ENCODE measurements at places on chromosomes 2 and 18.

- no peak for DNase-seq
These were observed 1223.1 kb upstream of the ZEB2 start for GRCh38 chr2:145743011-145743410.

DNA sequence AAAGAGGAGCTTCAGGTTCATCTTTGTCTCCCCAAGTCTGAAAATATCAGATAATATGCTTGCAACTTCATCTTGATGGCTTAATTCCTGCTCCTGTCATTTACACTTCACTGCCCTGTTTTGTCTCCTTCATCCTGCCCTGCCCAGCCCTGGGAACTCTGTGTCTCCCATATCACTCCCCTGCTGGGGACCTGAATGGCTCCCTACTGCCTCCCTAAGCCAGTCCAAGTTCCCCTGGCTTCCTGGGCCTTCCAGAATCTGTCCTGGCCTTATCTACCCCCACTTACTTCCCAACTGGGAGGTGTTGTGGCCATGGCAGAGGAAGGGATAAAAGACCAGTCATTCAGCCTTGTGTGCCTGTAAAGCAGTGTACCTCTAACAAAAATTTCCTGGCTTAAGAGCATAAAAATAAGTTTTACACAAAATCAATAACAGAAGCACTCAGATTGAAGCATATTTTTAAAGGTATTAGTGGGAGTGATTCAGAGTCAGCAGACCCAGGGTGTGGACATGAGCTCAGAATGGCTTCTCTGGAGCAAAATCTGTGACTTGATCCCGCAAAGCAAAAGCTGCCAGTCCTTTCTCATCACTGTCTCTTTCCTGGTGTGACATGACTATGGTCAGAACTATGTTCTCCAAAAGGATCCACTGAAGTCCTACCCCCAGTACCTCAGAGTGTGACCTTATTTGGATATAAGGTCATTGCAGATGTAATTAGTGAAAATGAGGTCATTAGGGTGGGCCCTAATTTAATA is 59.1 kb downstream of the INO80C start:
- no peak for DNase-seq

DNA sequence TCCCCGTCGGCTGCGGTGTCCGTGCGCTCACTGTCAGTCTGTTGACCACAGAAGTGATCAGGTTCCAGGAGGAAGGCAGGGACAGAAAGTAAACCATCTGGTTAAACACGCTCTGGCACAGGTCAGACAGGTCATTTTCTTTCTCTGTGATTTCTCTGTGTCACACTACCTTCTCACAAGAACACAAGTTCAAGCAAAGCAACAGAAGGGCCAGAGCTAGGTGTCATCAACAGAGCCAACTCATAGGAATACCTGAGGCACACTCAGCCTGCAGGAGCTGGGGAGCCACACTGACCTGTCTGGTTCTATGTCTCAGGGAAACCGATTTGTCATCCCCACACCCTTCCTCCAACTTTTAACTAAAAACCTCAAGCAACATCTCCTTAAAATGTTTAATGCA is 115.1 kb upstream of the ZBTB14 start:
- no peak for DNase-seq

GRCh38 chr2:20481798-20482405 is 35.0 kb downstream of the RHOB start:
- no peak for DNase-seq

- peak; percentile 53 for DNase-seq
These were observed 18.8 kb downstream of the KLHL41 start for GRCh38 chr2:169528271-169528701.

DNA sequence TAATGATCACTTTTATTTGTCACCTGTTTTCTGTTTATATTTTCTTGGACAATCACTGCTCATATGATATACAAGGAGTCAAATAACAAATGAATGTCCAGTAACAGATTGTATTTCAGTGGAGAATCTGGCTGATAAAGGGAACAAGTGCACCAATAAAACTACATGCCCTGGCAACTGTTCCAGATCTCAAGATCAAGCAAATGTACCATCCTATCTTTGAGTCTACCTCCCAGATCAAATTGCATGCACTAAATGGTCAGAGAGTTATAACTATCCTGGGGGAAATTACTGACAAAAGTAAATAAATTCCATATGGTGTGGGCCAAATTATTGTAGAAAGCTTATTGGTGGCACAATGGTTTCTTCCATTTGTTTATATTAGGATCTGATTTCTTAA is 452.8 kb downstream of the MBD2 start:
- DNase-seq = no peak

- DNase-seq = peak; percentile 71
These were observed 2.3 kb upstream of the MAL start for GRCh38 chr2:95023222-95023597.

DNA sequence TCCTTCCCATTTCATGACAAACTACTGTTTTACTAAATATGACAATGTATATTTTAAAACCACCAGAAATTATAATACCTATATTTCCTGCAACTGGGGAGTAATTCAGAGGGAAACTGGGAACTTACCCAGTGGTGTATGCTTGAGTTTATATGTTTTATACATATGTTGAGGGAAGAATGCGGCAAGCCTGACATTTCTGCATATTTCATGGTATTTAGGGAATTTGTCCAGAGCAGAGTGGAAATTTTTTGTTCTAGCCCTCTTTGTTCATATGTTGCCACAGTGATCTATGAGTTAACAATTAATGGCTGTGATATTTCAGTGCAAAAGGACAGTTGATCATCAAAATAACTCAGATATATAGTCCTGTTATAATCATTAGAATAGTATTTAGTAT is 230.8 kb upstream of the VWC2L start:
- DNase-seq = no peak

DNA sequence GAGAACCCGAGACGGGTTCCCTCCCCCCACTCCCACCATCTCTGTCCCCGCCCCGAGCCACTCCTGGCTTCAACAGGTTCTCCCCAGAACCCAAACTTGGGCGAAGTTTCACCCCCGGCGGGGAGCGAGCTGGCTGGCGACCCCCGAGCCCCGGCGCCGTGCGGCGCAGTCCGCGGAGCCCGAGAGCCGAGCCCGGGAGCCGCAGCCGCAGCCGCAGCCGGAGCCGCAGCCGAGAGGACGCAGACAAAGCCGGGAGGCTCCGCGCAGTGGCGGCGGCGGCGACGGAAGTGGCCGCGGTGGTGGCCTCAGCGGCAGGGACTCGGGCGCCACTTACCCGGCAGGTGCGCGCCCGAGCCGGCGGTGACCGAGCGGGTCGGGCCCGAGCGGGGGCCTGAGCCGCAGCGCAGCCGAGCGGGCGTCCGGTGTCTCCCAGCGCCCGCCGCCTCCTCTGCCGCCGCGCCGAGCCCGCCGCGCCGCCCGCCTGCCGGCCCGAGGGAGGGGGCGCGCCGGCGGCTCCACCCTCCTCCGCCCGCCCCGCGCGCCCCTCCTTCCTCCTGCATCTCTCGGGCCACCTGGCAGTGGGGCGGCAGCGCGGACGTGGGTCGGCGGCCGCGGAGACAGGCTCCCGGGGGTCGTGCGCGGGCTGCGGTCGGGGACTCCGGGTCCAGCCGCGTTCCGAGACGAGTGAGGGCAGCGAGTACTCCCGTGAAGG is at the start of gene ECEL1:
TSS of gene ECEL1 (minus strand) at position 450 of the 712 bp plus-strand sequence. CDS start 1,181 bp downstream, outside the sequence.
- DNase-seq = no peak

DNA sequence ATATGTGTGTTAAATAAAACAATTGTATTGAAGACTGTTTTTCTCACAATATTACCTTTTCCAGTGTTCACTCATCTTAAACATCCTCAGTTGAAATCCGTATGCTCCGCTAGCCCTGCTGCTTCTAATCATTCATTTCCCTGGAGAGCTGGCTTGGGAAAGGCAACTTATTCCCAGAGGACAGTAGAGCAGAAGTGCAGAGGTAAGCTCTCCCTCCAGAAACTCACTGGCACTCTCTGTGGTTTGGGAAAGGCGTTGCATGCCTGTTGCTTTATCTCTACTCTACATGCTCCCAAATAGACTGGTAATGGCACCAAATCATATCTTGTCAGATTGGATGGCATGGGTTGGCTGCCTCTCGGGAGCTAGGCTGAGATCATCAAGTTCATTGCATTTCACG is 117.1 kb upstream of the BOD1L2 start:
- DNase-seq = no peak

GRCh38 chr2:209389171-209389618 is 34.7 kb upstream of the MAP2 start:
- no peak for DNase-seq

- no peak for DNase-seq
These were observed 452.9 kb upstream of the DSEL start for GRCh38 chr18:67969458-67969857.

DNA sequence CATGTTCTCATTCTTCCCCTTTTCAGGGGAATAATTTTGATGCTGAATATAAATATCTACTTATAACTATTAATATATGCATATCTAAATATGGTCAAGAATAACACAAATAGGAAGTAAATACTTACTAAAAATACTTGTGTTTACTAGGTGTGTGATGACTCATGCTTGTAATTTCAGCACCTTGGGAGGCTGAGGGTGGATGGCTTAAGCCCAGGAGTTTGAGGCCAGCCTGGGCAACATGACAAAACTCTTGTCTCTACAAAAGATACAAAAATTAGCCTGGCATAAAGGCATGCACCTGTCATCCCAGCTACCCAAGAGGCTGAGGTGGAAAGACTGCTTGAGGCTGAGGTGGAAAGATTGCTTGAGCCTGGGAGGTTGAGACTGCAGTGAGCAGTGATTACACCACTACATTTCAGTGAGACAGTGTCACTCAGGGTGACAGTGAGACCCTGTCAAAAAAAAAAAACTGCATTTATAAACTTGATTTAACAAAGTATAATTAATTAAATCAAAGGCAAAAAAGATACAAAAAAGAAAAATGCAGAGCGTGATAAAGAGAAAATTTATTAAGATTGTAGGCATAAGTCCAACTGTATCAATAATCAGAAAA is 703.1 kb upstream of the VRK2 start:
- no peak for DNase-seq

DNA sequence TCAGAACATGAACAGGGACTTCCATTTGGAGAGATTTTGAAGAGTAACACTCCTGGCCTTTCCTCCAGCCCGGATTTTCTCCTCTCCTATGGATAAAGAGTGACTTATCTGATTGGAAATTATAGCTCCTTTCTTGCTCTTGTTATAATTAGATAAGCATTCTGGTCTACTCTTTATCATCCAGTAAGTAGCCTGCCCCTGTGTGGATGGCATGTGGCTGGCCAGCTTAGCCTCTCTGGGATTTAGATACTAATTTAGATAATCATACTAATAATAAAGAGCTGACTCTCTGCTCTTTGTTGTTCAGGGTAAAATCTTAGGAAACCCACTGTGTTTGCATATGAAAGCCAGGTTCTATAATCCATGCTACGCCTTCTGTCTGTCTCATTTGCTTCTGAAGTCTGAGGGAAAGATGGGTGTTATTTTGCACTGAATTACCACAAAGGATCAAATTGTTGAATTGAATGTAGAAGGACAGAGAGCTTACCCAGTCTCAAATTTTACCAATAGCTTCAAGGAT is 438.8 kb downstream of the SPAG16 start:
- DNase-seq = no peak

DNA sequence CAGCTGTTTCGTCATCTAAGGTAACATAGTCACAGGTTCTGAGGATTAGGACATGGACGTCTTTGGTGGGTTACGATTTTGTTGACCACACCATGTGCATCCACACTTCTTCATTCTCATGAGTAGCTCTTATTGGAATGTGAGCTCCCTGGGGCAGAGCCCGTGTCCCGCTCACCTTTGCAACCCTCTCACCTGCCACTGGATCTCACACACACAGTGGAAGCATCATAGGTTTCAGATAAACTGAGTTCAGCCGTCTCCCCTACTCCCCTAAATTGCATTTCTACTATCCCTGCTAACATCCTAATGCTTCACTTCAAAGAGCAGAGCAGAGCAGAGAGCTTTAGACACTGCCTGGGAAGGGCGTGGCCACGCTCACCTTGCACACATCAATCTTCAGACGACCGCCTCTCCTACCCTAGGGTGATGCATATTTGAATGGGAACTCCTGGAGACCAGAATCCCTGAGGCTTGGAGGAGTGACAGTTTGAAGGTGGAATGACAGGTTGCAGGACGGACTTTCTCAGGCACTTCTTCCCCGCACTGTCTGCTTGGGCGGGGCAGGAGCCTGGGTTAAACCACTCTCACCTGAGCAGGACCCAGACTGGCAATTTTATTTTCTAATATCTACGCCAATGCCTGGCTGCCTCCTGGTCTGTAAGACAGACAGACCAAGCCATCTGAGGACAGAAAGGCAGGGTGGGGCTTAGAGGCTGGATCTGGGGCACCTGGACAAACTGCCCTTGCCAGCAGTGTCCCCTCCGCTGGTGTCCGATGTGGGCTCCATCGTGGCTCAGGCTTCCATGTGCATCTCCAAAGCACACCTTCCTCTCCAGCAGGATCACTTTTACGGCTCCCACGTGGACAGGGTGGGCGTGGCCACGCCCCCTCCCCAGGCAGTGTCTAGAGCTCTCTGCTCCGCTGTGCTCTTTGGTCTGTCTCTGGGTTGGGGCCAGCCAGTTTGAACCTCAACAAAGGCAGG is 229.5 kb upstream of the COPS8 start:
- no peak for DNase-seq

DNA sequence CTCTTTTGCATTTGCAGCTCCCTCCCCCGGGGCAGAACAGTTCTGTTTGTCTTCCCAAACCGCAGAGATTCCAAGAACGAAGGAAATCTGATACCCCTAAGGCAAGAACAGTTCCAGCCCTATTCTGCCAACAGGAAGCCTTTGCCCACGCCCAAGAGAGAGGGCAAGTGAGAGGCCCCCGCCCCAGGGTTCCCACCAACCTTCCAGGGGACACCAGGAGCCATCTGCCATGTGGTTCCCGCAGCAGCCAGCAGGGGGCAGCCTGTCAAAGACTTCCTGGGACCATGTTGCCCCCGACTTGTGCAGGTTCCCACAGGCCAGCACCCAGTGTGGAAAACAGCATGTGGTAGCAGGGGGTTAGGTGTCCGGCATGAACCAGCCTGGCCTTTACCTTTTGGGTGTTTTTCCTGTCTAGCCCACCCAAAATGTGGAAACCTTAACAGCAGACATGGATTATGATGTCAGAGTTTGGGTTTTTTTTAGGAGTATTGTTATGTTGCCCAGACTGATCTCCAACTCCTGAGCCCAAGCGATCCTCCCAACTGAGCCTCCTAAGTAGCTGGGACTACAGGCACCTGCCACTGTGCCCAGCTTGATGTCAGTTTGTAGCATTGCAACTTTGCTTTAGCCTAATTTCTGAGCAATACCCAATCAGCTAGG is 21.7 kb upstream of the EFHD1 start:
- peak; percentile 69 for DNase-seq

- DNase-seq = no peak
These were observed 34.8 kb downstream of the ATOH8 start for GRCh38 chr2:85788603-85789002.

- no peak for DNase-seq
These were observed 2.3 kb downstream of the LYPD1 start for GRCh38 chr2:132667706-132668105.

Data from GM20000 (cell line).